ENCODE measurements at places on chromosomes 16 and 17. TPM values are rescaled to one million over a fixed set of nuclear protein-coding genes. Genes with fewer than 3 reads are reported as not detected.
A peak's percentile ranks its signal among the peaks of the same experiment; 100 is the strongest.

The UMOD gene
- not detected for total RNA-seq

The WFIKKN1 gene
- 0.47 TPM for total RNA-seq

The TBC1D26 gene
- not detected for total RNA-seq

The TP53TG3C gene
- total RNA-seq: not detected

The KRTAP4-16 gene
- not detected for total RNA-seq

The AXIN2 gene
- total RNA-seq: 0.17 TPM

The PLA2G10 gene
- not detected for total RNA-seq

The CLEC10A gene
- total RNA-seq: not detected

The KLHL10 gene
- not detected for total RNA-seq

- DNase-seq: no peak
Observed at GRCh38 chr16:58127033-58127556, 2.1 kb downstream of the CFAP20 start.

DNA sequence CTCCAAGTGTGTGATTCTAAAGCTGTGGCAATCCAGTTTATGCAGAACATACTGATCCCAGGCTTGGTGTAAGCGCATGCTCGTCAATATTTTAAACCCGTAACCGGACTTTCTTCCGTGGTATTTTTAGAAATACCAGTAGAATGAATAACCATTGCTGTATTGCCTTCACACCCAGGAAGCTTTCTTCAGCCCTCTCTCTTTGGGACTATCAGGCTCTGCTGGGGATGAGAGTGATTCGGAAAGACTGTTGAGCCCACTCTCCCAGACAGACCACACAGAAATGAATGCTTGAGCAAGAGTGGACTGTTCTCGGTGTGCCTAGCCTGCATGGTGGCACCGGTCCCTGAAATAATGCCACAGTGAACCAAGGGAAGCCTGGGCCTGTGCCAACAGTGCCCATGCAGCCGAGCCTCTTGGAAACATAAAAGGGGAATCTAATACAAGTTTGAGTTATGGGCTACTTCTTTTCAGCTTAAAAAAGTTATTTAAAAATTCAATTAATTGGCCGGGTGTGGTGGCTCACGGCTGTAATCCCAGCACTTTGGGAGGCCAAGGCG lies 89.9 kb upstream of the ELAC2 start:
- DNase-seq: no peak

- no peak for DNase-seq
Observed at GRCh38 chr16:73545755-73546154, 497.8 kb upstream of the ZFHX3 start.

DNA sequence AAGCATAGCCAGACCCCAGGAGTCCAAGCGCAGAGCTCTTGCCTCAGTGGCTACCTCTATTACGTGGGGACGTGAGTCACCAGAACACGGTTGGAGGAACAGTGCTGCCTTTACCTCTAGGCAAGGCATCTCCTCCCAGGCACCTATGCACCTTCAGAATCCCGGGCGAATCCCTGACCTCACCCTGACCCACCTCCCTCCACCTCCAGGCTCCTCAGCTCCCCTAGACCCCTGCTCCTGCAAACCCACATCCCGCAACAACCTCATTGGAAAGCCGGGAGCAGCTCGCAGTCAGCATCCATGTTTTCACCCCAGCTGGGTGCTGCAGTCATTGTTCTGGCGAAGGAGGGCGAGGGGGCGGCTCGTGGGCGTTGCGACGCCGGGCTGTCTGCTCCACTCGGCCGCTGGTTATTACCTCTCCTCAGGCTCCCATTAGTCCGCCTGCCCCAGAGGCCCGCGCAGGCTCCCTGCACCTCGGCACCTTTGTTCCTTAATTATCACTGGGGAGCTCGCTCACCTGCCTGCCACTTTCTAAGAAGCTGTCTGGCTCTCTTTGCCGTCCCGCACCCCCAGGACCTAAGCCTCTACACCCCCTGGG lies 24.6 kb upstream of the DLX4 start:
- DNase-seq: no peak

GRCh38 chr17:81403671-81404534 lies 8.6 kb downstream of the BAHCC1 start:
- no peak for DNase-seq

DNA sequence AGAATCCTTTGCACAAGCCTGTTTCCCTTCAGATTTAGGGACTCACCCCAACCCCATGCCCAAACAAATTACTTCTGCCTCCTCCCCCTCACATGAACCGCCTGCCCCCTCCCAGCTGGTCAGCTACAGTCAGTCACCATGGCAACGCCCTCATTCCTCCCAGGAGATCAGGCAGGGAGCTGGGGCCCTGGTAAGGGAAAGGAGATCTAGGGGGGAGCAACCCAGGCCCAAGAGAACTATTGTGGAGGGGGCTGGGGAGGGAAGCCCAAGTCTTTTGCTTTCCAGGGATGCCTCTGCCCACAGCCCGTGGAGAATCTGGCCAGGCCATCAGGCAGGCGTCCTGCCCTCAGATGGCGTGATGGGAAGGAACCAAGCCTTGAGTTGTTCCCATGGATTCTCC lies 2.8 kb downstream of the FAM171A2 start:
- DNase-seq: no peak

DNA sequence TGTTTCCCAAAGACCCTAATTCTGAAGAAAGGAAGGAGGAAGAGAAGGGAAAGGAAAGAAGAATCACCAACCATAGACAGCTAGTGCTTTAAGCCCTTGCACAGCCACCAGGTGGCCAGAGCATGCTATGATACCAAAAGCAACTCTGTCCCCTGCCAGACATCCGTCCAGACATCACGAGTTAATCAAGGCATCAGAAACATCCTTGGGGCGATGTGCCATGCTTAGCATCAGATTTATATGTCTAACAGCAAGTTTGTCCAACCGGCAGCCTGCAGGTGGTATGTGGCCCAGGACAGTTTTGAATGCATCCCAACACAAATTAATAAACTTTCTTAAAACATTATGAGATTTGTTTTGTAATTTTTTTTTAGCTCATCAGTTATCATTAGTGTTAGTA lies 2.9 kb upstream of the CRYBA1 start:
- no peak for DNase-seq

DNA sequence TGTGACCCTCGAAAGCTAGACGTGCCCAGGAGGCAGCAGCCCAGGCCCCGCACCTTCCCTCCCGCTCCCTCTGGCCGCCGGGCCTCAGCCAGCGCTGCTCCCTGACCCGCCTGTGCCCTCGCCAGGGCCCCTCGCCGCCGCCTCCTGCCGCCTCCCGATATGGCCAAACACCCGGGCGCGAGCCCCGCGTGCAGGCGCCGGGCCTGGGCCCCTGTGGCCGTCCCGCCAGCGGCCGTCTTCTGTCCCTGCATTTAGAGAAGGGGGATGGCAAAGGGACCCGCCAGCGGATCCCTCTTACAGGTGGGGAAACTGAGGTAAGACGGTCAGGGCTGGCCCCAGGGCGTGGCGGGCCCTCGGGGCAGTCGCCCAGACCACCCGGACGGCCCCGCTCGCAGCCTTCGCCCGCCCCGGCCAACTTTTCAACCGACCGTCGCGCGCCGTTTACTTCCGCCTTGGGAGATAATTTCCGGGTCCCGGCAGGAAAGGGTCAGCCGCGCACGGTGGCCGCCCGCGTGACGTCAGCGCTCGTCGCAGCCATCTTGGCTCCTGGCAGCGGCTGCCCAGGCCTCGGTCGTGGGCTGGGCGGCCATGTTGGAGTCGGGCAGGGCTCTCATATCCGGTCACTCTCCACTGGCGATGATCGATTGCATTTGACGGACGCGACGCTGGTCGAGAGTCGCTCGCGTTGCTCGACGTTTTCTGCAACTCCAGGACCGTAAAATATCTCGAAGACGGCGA lies 7.0 kb upstream of the GNG13 start:
- DNase-seq: peak; percentile 79

- no peak for DNase-seq
Observed at GRCh38 chr17:17549732-17550366, 41.7 kb downstream of the PEMT start.

- DNase-seq: peak; percentile 20
Observed at GRCh38 chr16:12228602-12229499, 252.3 kb downstream of the SNX29 start.

- no peak for DNase-seq
Observed at GRCh38 chr16:73011926-73012325, 36.0 kb downstream of the ZFHX3 start.

- no peak for DNase-seq
Observed at GRCh38 chr17:80804466-80804865, 187.2 kb upstream of the CHMP6 start.

DNA sequence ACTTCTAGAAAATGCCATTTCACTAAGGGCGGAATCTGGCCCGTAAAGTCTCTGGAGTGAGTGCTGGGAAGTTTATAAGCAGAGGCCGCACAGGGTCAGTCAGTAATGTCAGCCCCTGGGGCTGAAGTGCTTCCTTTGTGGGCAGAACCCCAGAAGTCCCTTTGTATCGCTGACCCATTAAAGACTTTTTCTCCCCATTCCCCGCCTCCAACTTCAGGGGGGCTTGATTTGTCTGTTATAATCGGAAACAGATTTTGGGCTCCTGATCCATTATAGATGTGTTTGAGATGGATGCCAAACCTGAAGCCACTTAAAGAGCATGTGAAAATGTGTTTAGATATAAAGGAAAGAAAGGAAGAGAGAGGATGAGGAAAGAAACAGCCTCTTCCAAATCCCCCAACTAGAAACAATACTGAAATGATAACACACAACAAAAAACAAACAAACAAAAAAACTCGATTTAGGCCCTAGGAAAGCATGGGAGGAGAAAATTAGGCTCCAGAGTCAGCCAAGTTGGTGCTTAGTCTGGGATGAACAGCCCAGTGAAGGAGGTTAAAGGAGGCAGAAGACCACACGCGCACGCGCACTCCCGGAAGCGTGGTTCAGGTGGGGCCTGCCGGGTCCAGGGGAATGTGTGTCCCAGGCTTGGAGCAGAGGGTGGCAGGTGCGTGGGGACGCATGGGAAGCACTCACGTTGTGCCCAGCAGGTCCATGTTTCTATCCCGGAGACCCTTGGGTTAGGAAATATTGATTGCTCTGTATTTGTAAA lies 27.1 kb downstream of the MSI2 start:
- DNase-seq: no peak

DNA sequence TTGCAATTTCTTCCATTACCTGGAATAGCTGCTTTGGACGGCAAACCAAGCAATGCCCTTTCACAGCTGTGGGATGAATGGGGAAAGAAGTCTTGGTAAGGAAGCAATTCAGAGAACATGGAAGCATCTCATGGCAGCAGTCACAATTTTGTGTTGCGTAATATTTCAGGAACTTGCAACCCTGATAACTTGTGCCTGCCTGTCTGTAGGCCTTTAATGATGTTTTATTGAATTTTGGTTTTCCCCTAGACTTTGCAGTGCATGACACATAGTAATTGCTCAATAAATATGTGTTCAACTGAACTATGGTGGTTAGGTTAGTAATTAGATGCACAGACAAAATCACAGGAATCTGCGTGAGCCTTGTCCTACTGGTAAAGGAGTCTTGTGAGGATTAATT lies 439.5 kb downstream of the WWOX start:
- DNase-seq: no peak

DNA sequence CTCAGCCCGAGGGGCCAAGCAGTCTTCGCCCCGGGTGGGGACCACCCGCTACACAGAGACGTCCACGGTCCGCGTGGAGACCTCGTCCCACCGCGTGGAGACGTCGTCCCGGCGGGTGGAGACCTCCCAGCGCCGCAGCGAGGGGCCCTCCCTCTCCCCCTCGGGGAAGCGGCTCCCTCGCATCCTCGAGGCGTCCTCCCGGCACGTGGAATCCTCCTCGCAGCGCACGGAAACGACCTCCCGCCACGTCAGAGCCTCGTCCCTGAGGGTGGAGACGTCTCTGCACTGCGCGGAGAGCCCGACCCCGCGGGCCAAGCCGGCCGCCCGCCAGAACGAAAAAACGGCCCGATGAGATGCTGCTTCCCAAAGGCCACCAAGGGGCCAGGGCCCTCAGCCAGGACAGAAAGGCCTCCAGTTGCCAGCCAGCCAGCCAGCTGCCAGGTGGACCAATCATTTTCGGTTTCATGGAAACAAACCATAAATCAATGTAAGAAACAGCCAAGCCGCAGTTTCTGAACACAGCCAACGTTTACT lies 424 bp downstream of the C17orf100 start:
- DNase-seq: no peak

- DNase-seq: no peak
Observed at GRCh38 chr17:53319947-53320346, 502.8 kb upstream of the KIF2B start.

DNA sequence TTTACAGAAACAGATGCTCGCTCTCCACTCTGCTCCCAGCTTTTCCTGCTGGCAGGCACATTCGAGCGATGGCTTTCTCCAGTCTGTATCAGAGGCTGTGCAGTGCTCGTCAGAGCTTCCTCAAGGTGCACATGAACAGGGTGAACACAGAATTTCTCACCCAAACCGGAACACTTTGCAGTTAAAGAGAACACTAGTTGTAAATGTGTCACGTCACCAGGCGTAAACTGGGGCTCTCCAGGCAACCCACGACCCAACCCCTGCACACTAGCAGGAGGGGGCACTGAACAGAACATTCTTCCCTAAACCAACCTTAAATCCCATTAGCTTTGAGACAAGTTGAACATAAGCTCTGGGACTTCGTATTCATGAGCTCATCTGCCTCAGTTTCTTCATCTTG lies 119.0 kb downstream of the RMI2 start:
- DNase-seq: no peak

GRCh38 chr17:9079461-9080103 lies 58.3 kb downstream of the NTN1 start:
- DNase-seq: no peak

GRCh38 chr17:54339731-54340130 lies 517.0 kb downstream of the KIF2B start:
- no peak for DNase-seq

DNA sequence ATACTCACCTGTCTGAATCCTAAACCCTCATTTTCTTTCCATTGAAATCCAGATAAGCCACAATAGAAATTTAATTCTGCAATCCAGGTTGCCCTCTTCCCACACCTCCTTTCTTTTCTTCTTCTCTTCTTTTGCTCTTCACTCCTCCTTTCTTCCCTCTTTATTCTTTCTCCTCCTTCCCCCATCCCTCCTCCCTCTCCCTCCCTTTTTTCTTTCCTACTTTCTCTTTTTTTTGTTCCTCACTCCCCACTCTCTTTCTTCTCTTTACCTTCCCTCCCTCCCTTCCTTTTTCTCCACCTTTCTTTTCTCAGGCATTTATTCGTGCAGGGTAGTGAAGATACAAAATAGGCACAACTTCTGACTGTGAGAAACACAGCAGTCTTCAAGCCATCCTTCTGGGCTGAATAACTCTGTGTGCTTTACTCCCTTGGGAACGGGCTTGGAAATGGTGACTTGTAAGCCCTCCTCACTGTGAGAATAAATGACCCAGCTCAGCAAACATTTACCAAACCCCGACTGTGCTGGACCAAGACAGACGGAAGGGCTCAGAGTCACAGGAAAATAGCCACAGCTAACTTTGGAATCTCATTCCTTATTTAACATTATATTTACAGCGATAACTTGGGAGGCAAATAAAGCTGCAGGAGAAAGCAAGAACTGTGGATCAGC lies 140.8 kb downstream of the HAPSTR1 start:
- no peak for DNase-seq

- DNase-seq: no peak
Observed at GRCh38 chr17:80033840-80034239, 1.8 kb downstream of the TBC1D16 start.

All from activated B cell treated with CpG ODN at 0.5 μM for 24 hours (primary cell).